ENCODE measurements at places on chromosomes 3 and 15.

GRCh38 chr3:117281371-117281770 is 571.8 kb downstream of the TUSC7 start:
- DNase-seq: no peak

- DNase-seq: no peak
Observed at GRCh38 chr3:42936157-42936981, 30.4 kb downstream of the ZNF662 start.

DNA sequence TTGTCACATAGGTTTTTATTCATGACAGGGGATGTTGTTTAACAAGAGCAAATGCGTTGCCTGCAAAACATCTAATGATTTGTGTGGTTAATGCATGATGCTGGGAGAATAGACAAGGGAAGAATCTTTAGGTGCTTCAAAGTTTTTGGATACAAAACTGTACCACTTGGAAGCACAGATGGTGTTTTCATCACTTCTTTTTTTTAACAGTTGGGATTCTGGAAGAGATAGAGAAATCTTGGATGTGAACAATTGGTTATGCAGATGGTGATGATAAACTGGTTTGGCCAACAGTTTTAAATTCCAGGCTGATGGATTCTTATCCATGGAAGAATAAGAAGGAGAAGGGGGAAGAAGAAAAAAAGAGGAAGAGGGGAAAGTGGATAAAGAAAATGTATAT is 379.4 kb downstream of the KCNH8 start:
- no peak for DNase-seq

GRCh38 chr15:60935130-60935529 is 294.0 kb downstream of the RORA start:
- DNase-seq: no peak

- no peak for DNase-seq
Observed at GRCh38 chr3:169861871-169862270, 7.9 kb downstream of the LRRC31 start.

- DNase-seq: no peak
Observed at GRCh38 chr3:115635406-115635805, 12.1 kb downstream of the GAP43 start.

DNA sequence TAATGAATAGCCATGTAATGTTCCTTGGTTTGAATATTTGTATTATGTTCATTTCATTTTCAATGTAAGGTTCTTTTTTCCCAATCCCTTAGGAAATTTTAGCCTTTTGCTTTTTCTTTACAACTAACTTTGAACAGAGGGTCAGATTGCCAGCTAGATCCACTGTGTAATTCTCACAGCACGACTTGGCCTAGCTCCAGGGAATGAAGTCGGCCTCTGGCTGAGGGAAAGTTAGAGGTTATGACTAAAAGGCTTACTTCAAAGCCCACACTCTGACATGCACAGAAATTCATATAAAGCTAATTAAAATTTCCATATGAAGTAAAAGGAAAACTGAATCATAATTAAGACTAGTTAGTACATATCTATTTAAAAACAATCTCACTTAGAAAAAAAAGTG is 38.7 kb downstream of the ROBO1 start:
- no peak for DNase-seq

DNA sequence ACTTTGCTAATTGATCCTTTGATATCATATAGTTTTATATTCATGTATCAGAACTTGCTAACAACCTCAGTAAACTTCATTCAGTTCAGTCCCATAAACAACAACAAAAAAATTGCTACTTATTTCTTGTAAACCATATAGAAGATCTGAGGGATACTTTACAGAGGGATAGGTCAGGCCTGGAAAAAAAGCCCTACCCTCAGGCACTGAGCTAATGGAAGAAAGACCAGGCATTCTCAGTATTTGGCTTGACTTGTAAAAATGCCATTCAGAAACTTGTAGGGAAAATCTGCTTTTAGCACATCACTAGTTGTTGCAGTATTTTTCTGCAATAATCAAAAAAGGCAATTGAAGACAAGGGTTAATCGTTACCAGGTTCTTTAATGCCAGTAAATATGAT is 33.1 kb downstream of the ARMC8 start:
- DNase-seq: no peak

- DNase-seq: no peak
Observed at GRCh38 chr3:28547677-28548076, 199.1 kb upstream of the AZI2 start.

DNA sequence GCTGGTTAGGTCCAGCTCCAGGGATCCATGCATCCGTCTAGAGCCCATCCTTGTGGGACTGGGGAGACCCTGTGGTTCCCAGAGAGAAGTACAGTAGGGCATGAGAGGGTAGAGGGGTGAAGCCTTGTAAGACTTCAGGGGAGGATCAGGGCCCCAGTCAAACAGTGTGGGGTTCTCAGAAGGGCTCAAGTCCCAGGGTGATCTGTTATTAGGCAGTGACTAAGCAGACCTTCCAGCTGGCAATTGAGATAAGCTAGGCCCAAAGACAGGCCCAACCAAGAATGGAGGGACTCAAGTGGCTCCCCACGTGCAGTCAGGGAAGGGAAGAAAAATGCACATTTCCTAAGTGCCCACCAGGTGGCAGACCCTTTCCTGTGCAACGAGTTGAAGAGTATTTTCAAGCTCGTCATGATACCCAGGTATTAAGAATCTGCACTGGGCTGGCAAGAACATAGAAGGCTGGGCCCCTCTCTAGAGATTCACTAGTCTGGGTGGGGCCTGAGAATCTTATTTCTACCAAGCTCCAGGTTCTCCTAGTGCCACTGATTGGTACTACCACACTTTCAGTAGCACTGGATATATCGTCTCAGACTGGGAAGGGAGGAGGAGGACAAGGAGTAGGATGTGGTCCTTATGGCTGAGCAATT is 240.8 kb downstream of the NR1D2 start:
- no peak for DNase-seq
